ENCODE measurements at places on chromosomes 7 and 10. TPM values are rescaled to one million over a fixed set of nuclear protein-coding genes. Genes with fewer than 3 reads are reported as not detected.

Gene SGCE
- total RNA-seq: 96.8 TPM

- H3K4me1 ChIP-seq: no peaks in the 10 kb centered on the region
- H3K27ac ChIP-seq: no peak overlapping the region
- H3K27me3 ChIP-seq: no peaks in the 10 kb centered on the region
- H3K4me3 ChIP-seq: no peak overlapping the region
- H3K36me3 ChIP-seq: peaks cover 9% of the 10 kb centered on the region
- DNase-seq: no peak
Observed at GRCh38 chr7:112930787-112931186, 140.6 kb upstream of the TMEM168 start.

GRCh38 chr7:150800581-150801241 is at the start of gene TMEM176A:
Gene TMEM176A, plus strand, starts transcription at chr7:150800769. Its CDS starts 782 bp downstream, at chr7:150801551.
- H3K4me3 ChIP-seq: no peak within 1 kb of the TSS
- H3K36me3 ChIP-seq: no peaks in the 10 kb centered on the region
- H3K27ac ChIP-seq: no peak within 1 kb of the TSS
- H3K4me1 ChIP-seq: no peaks in the 10 kb centered on the region
- peak; percentile 84 for DNase-seq

Gene CFAP46
- total RNA-seq: 0.56 TPM

GRCh38 chr7:81779706-81780105 is 9.9 kb upstream of the HGF start:
- H3K4me1 ChIP-seq: peaks cover 10% of the 10 kb centered on the region
- H3K27me3 ChIP-seq: no peaks in the 10 kb centered on the region
- DNase-seq: no peak
- no peak overlapping the region for H3K27ac ChIP-seq
- H3K36me3 ChIP-seq: no peaks in the 10 kb centered on the region

DNA sequence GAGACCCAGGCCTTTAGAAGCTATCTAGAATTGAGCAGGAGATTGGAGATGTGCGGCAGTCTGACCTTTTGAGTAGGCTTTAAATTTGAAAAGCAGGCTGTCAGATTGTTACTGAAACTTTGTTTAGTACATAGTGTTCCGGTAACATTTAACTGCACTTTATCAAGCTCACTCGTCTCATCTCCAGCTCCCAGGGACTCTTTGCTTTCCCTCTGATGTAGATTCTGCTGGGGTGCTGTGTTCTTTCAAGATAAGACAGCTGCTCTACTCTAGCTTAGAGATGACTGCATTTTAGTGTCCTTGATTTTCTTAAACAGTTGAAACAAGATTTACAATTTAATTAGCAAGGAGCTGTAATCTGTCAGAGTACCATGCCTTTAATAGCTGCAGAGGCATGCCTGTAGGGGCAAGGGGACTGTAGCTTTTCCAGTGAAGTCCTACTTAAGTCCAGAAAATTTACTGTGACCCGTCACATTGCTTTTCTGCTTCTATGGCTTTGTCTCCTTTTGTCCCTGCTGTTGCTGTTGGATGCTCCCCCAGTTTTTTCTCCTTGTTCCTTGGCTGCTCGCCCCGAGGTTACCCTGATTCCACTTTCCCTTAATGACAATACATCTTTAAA is 56.4 kb upstream of the MTPN start:
- peaks cover 41% of the 10 kb centered on the region for H3K27me3 ChIP-seq
- H3K4me1 ChIP-seq: no peaks in the 10 kb centered on the region
- H3K36me3 ChIP-seq: no peaks in the 10 kb centered on the region
- H3K27ac ChIP-seq: no peak overlapping the region
- no peak overlapping the region for H3K4me3 ChIP-seq

Measured in osteocyte (in vitro differentiated cells).